Fibroblast of skin of scalp (primary cell): ENCODE measurements at places on chromosomes 5 and 9.

DNA sequence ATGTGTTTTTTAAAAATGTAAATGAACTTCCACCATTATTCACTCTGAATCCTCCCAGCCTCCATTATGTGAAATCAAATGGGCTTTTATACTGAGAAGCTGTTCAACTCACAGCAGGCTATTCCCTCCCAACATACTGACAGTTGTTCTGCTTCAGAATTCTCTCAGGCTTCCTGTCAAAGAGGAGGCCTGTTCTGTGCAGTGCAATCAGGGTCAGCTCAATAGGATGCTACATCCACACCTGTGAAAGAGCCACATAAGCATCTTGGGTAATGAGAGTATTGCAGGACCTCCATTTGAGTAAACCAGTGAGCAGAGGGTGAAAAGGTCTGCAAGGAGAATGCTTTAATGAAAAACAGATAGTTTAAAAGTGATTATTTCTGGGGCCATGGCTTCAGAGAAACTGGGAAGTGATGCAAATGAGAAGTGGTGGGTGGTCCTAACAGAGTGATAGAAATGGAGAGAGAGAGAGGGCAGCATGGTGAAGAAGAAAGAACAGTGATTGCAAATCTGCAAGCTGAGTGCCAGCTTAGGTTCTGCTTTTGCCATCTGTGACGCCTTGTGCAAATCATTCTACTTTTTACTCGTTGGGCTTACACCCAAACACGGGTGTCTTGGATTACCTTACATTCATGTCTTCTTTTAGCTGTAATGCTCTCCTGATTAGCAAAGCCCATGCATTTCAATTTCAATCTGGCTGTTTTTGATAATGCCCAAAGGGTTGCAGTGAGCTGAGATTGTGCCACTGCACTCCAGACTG, 202.5 kb upstream of the NMUR2 start:
- DNase-seq = no peak

DNA sequence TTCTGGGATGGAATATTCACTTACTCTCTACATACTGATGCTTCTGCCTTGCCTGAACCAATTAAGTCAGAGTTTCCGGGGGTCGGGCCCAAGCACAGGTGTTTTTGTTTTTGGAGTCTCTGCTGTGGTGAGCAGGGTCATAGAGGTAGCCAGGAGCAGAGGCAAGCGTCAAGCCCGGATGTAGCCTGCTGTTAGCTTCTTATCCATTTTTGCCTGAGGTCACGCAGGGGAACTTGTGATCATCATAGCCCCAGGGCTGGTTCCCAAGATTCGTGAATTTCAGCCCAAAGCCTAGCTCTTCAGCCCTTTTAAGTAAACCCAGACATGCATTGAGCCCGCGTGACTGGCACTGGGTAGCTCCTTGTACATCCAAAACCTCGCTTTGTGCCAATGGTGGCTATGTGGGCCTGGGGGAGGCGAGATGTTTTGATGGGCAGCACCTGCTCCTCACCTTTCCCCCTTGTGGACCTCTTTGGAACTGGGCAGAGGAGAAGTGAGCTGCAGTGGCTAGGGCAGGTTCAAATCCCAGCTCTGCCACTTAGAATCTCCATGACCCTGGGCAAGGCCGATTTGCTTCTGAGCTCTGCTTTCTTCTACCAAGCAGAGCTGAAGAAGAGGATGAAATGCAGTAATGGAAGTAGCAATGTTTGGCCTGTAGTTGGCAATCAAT, 33.7 kb downstream of the FGF18 start:
- no peak for DNase-seq

DNA sequence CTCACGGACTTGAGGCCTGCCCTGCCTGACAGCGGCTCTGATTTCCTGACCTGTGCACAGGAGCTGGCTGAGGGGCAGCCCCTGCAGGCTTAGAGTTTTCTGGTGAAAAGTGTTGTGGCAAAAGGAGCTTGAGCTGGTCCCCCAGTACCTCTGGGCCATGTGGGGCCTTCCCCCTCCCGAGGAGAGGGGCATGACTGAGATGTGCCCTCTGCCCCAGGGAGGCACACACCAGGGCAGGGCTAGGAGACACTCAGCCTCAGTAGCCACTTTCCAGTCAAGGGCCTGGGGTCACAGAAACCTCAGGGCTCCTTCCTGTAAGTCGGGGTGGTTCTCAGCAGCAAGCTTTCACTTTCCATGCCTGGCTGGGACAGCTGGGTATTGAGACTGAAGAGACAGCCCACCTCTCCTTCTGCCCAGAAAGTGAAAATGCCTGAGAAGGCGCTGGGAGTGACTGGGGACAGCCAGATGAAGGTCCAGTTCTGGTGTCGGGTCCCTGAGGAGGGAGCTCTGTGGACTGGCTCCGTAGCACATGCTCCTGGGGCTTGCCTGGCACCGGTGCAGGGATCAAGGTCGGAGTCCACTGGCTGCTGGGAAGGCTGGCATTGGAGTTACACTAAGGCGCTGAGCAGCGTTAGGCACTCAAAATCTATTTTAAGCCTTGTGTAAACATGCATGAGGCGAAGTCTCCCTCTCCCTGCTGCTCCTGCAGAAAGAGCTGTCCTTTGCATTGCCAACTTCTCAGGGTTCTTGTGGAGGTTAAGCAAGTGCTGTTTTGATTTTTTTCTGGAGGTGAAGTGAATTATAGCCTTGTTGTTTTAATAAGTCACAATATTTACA, 394.9 kb downstream of the GADD45G start:
- peak; percentile 63 for DNase-seq

- DNase-seq = peak; percentile 73
These were observed 1.7 kb upstream of the AIF1L start for GRCh38 chr9:131094622-131095021.

GRCh38 chr9:1005043-1005667, 28.7 kb downstream of the DMRT3 start:
- peak; percentile 66 for DNase-seq

DNA sequence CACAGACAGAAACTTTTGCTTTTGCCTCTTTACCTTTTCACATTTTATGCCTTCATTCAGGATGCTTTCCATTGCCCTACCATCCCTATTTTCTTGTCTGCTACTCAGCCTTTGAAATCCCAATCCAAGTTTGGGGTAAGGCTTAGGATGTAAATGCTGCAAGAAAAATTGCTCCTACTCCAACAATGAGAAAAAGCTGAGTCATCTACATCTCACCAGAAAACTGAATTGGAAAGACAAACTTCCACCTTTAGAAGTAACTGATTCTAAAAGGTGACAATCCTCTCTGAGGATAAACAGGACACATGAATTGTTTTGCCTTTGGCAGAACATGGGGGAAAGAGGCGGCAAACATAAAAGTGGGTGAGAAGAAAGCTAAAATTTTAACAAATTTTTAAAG, 295.6 kb downstream of the NR2F1-AS1 start:
- no peak for DNase-seq

DNA sequence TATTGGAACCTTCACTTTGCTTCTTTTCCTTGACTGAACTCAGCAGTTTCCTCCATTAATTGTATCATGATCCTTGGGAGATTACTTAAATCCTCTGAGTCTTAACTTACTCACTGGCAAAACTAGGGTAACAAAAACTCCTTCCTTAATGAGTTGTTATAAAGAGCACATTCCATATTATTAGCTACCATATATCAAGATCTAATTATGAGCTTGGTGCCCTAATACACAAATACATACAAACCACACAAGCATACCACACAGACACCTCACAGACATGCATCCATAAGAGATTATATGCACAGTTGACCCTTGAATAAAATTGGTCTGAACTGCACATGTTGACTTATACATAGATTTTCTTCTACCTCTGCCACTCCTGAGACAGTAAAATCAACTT, 2.5 kb upstream of the SPINK7 start:
- DNase-seq = no peak

GRCh38 chr9:107898761-107899160, 409.2 kb upstream of the KLF4 start:
- no peak for DNase-seq

- no peak for DNase-seq
These were observed 14.0 kb downstream of the ORM2 start for GRCh38 chr9:114343471-114344187.

DNA sequence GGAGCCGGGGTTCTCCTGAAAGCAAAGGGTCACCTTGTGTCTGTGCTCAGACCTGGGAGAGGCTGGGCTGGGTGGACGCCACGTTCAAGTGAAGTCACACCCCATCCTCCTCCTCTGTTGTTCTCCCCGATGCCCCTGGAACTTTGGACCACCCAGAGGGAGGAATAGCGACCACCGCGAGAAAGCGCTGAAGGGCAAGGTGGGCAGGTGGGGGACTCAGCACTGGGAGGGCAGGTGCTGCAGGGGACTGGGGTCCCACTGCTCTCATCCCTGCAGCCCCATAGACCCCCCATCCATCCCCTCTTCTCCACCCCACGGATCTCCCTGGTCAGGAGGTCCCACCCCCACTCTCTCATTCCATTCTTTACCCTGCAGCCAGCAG, 48.8 kb upstream of the COL5A1 start:
- DNase-seq = no peak

DNA sequence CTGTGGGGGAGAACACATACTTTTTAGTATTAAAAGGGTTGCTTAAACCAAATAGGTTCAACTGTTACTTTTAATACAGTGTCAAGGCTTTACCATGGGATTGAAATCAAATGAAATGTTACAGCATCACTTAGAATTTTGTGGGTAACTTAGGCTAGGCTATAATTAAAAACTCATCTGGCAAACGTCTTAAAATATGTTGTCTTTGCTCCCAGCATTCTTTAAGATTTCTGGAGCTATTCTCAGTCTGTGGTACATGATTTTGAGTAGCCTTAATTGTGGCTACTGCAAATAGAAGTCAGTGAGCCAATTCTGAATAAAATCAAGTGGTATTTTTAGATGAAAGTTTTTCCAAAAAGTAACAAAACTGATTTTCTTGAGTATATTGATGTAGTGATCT, 30.7 kb downstream of the UHRF2 start:
- peak; percentile 41 for DNase-seq

- DNase-seq = no peak
These were observed 18.9 kb downstream of the ASPN start for GRCh38 chr9:92463387-92463786.
